Fibroblast of skin of scalp (primary cell): ENCODE measurements at places on chromosomes 6 and 20.
A peak's percentile ranks its signal among the peaks of the same experiment; 100 is the strongest.

GRCh38 chr20:63542696-63543095, 4.9 kb downstream of the SRMS start:
- DNase-seq, result no peak

DNA sequence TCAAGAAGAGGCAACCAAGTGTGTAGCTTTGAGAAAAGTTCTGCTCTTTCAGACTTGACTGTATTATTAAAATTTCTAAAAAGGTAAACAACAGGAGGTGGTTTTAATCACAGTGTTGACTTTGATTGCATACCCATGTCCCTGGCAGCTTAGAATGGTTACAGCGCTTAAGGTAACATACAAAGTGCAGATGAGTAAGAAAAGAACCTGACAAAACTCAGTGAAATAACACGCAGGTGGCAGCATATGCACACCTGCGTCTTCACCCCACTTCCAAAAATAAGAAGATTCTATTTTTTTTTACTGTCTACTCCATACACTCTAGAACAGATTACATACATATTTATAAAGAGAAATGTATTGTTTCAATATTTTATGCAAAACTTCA, 233.5 kb downstream of the GMPR start:
- no peak for DNase-seq

GRCh38 chr20:35226126-35226883, at the start of gene MMP24:
MMP24 (plus strand) TSS chr20:35226690; CDS start chr20:35226739, 49 bp downstream.
- DNase-seq, result no peak

DNA sequence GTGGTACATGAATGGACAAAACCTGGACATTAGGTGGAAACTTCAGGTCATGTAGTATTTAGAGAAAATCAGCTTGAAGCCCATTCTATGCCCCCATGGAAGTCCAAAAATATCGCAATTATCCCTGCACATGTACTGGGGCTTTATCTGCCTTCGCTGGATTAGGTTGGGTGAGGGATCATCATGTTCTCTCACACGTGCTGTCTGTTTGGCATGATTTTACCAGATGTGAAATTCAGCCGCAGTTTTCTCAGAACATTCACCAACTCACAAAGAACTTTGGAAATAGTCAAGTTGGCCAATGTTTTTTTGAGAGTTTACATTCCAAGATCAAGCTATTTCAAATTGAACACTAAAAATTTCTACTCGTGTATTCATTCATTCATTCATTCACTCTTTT, 459.8 kb upstream of the CITED2 start:
- DNase-seq, result no peak

- DNase-seq, result peak; percentile 68
Measured at GRCh38 chr20:49482621-49483017, at the start of gene KCNB1. KCNB1 (minus strand) TSS chr20:49482668; CDS start chr20:49482480, 188 bp downstream.

DNA sequence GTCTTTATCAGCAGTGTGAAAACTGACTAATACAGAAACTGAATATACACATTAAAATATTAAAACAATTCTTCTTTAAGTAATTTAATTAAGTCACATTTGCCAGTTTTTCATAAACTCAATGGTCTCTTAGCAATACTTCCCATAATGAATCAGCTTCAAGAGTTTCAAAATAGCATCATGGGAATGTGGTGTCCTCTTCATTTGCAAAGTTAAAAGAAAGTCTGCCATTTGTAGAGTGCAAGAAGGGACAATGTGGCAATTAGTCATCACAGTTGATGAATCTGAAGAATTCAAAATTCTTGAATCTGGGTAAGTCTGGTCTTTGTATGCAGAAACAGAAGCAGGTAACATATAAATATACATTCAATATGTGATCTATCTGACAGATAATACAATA, 38.7 kb downstream of the SYNE1 start:
- peak; percentile 27 for DNase-seq

DNA sequence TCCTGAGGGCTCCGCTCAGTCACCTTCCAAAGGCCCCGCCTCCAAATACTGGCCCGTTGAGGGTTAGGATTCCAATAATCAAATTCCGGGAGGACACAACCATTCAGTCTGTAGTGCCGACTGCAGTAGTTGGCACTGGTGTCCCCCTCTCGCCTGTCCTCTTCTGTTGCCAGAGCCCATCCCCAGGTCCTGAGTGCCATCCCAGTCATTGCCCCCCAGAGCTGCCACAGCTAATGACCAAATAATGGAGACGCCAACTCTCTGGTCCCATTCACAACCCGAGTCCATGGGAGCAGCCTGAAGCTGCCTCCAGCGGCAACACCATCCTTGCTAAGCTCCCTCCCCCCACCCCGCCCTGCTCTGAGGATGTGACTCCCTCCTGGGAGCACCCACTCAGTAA, 115.9 kb downstream of the JPH2 start:
- DNase-seq, result no peak

GRCh38 chr6:133756078-133756695, 132.7 kb upstream of the TCF21 start:
- peak; percentile 72 for DNase-seq

DNA sequence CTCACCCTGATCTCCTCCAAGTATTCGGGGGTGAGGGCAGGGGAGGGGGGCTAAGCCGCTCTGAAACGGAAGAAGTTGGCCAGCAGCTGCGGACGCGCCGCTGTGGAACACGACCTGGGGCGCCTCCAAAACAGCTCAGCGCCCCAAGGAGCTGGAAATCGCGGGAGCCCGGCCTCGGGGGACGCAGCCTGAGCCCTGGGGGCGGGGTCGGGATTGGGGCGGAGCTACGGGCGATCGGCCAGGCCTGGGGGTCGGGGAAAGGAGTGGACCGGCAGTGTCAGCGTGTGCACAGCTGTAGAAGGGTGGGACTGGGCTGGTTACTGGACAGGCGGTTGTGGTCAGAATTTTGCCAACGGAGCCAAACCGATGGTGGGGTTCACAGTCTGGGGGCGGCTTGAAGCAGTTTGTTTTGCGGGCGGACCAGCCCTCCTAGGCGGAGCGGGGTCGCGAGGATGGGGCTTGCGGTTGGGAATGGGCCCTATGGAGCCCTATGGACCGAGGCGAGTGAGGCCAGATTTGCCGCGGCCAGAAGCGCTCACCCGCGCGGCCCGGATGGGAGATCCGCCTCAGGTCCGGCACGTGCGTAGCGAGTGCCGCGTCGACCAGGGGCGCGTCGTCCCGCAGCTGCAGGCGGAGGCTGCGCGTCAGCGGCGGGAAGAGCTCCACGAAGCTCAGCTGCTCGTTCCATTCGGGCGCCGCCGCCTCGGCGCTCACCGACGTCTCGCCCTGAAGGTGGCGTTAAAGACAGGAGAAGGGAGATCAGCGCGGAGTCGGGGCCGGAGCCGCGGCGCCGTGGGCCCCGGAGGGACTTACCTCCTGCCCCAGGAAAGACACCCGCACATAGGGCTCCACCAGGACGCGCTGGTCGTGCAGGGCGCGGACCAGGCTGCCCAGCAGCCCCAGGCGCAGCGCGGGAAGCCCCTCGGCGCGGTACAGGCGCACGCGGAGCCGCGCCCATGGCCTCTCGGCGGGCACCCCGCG, 14.3 kb upstream of the SPAG4 start:
- DNase-seq, result peak; percentile 67

- peak; percentile 61 for DNase-seq
Measured at GRCh38 chr20:62136283-62137091, 6.7 kb downstream of the PSMA7 start.

- DNase-seq, result no peak
Measured at GRCh38 chr20:1130058-1130694, 11.8 kb downstream of the PSMF1 start.

DNA sequence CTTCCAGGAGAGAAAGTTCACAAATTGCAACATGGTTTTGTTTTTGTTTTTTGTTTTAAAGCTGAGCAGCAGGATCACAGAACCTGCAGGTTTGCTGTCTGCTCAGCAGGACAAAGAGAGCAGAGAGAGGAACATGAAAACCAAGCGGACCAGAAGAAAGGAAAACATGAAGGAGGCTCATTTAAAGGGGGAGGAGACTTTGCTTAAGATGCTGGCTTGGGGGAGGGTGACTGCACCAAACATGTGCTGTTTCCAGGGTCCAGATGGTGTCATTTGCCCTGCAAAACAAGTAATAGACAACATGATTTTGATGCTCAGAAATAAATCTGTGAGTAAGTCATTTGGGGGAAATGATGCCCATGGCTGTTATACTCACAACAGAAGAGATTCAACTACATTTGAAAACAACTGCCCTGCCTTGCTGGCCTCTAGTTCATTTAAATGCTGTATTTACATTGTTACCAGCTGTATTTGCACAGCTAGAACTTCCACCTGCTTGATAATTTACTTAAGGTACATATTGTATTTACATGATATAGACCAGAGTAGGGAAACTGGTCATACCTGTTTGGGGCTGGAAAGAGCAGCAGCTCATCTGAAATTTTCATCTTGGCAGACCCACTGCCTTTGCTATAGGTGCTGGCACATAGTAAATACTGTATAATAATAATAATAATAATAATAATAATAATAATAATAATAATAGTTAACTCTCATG, 32.2 kb upstream of the CHD6 start:
- DNase-seq, result no peak

- peak; percentile 48 for DNase-seq
Measured at GRCh38 chr6:16759181-16759645, 2.0 kb downstream of the ATXN1 start.

DNA sequence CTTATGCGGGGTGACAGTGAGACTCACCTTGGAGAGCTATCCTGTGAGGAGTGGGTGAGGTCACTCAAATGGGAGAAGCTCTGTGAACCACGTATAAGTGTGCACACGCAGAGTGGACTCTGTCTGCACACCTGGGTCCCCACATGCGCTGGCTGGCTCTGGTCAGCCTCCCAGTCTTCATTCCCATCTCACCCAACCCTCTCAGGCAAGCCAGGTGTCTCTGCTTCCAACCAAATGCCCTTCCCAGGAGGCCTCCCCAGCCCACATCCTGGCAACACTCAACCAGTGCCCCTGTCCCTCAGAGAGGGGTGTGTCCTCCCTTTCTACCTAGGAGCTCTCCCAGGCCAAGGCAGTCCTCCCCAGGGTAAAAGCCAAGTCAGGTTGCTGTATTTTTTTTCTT, 8.0 kb upstream of the PI16 start:
- DNase-seq, result no peak

GRCh38 chr20:24696396-24696795, 227.0 kb downstream of the SYNDIG1 start:
- DNase-seq, result no peak

- peak; percentile 99 for DNase-seq
Measured at GRCh38 chr20:20712474-20713243, at the start of gene RALGAPA2. RALGAPA2 (minus strand) TSS chr20:20712644; CDS start chr20:20712480, 164 bp downstream.

GRCh38 chr20:36848078-36848660, 27.8 kb upstream of the TLDC2 start:
- peak; percentile 94 for DNase-seq

- DNase-seq, result peak; percentile 56
Measured at GRCh38 chr20:43408848-43409576, 48.7 kb upstream of the SRSF6 start.

- DNase-seq, result peak; percentile 49
Measured at GRCh38 chr6:109336221-109336961, 45.9 kb downstream of the CD164 start.

DNA sequence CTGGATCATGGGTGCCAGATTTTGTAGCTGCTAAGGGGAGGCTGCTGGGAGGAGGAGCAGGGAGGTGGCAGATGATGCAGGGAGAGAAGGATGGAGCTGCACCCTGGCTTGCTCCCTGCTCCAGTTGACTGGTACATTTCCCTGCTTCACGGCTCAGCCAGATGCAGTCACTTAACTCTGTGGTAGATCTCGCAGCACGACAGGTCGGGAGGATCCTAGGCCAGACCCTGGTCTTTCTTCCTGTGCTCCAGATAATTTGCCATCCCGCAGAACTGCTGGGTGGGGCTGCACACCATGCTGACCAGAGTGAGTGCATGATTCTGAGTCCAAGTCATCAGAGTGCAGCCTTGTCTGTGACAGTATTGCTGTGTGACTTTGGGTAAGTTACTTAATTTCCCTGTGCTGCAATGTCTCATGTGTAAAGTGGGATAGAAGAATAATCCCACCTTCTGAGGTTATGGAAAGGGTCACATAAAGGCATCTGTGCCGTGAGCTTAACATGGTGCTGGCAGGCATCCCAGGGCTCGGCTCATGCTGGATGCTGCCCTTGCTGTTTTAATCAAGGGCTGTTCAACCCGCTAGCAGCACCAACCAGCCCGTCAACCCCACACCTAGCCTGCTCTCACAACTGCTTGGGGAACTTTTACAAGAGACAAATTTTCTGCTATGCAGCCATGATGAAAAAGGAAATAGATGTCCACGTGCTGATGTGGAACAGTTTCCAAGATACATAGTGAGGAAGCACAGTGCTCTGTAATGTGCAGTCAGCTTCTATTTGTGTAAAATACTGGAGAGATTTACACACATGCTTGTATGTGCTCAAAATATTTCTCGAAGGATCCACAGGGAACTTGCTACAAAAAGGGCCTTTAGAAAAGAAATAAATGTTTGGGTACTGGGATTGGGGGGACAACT, 257.9 kb downstream of the CDH26 start:
- no peak for DNase-seq

DNA sequence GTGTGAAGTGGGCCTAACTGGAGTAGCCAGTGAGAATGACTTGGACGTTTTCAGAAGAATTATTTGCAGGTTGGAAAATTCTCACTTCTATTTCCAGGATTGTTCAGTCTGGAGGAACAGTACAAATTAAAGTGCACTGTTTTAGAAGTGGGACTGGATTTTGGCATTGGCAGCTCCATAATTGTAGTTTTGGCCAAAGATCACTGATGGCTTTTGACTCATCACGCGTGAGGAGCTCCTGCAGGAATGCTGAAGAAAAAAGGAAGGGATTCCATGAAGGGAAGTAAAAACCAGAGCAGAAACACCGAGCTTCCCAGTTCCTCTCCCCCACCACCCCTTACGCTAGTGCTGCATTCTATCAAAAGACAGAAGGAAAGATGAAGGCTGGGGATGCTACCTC, 103.5 kb downstream of the JARID2 start:
- no peak for DNase-seq

- no peak for DNase-seq
Measured at GRCh38 chr20:38842026-38842425, 36.5 kb downstream of the PPP1R16B start.

- no peak for DNase-seq
Measured at GRCh38 chr20:45029884-45030283, 63.6 kb downstream of the STK4 start.

DNA sequence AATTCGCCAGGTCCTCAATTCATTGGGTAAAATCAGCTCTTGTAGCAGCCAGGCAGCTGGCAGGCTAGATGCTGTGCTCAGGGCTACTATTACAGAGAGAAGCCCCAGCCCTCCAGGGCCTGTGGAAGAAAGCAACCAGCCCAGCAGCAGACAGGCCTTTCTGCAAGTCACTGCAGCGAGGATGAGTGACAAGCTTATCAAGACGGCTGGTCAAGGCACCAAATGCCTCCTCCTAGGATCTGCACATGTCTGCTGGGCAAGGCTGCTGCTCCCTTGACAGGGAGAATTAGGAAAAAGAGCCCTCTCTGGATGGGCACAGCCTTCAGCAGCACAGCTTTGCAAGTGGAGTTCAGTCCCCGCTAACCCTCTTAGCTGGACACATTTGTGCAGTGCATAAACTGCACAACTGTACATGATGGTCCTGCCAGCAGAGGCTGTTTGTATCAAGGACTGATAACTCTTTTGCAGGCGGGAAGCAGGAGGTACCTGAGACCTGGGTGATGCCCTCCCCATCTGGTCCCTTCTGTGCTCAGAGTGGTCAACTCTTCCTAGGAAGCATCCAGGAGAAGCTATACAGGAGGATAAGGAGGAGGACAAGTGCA, 89.9 kb downstream of the CDC5L start:
- DNase-seq, result no peak

- peak; percentile 54 for DNase-seq
Measured at GRCh38 chr20:63833776-63834490, 2.9 kb upstream of the ZBTB46 start.
